ENCODE measurements at places on chromosomes 3 and 15.

- DNase-seq = no peak
Measured at GRCh38 chr15:28014623-28015200, 84.4 kb downstream of the OCA2 start.

DNA sequence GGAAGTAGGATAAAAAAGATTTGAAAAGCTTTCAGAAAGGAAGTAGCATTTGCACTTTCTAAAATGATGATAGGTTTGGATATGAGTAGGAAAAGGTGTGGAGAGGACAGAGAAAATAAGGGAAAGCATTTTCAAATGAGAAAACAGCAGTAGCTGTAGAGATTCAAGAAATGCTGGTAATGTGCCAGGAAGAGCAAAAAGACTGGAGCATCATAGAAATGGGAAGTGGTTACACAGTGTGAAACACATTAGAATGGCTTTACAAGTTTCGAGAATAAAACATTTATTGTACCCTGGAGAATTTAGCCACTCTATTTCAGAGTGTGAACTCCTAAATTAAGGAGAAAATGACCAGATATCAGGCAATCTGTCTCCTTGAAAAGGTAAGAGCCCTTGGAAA lies 108.3 kb upstream of the CHL1 start:
- DNase-seq = no peak

DNA sequence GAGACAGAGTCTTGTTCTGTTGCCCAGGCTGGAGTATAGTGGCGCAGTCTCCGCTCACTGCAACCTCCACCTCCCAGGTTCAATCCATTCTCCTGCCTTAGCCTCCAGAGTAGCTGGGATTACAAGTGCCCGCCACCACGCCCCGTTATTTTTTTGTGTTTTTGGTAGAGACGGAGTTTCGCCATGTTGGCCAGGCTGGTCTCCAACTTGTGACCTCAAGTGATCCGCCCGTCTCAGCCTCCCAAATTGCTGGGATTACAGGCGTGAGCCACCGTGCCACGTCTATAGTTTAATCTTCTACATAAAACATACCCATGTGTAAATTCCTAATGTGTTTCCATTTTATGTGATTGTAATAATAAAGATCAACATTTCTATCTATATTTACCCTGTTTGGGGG lies 1.7 kb downstream of the GALK2 start:
- no peak for DNase-seq

DNA sequence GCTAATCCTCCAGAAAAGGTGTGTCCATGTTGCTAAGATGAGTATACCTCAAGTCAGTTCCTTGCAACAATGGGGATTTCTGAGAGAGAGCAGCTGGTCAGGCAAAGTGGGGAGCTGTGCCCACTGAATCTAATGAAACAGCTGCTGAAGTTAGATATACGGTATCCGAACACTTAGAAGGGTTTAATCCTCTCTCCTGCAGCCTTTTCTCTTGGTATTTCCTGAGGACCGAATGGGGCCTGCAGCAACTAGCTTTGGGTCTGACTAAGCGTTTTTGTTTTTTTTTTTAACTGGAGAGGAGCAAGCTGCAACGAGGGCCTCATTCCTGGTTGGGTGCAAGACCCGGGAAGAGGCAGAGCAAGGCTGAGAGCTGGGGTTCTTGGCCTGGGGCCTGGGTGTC lies 37.6 kb upstream of the BNC1 start:
- no peak for DNase-seq

- DNase-seq = no peak
Measured at GRCh38 chr3:116069024-116069423, 376.3 kb downstream of the LSAMP start.

GRCh38 chr3:178170698-178171535 lies 365.3 kb upstream of the KCNMB2 start:
- peak; percentile 14 for DNase-seq

DNA sequence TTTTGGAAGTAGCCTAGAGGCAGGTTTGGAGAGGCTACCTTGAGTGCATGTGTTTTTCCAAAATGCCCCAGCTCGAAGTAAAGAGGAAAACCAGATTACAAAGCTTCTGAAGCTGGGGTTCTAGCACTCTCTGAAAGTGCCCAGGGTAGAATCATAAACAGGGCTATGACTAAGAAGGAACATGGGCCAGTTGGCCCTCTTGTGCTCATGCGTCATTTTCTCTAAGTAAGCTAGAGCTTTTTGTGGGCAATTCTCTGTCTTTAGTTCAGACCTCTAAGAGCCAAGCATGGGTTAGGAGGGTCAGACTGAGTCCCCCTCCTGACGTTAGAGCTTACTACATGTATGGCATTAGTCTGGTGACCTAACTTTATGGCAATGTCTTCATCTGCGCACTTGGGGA lies 129.5 kb upstream of the UMPS start:
- no peak for DNase-seq

DNA sequence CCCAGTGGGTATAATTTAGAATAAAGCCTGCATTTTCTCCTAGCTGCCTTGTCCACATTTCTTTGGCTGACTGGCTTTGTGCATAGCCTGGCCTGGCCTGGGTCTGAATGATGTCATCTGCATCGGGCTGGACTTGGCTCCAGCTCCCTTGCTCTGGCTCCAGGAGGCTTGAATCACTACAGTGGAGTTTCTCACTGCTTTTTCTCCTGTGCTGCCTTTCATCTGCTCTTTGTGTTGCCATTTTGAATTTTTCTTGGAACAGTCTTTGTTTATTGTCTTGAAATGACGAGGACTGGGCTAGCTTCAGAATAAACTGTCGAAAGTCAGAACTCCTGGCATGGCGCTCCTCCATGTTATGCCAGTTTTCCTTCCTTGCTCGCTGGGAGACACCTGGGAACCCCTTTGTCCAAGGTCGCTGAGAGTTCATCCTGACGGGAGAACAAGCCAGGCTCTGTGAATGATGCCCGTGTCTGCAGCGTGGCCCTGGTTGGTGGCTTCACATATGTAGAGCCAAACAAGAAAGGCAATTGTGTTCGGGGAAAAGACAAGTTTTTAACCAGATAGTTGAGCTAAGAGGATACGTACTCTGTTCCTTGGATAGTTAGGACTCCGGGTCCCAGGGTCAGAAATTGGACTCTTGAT lies 258.9 kb downstream of the PDZRN3 start:
- DNase-seq = no peak

- DNase-seq = no peak
Measured at GRCh38 chr3:181969925-181970324, 258.2 kb downstream of the SOX2 start.

DNA sequence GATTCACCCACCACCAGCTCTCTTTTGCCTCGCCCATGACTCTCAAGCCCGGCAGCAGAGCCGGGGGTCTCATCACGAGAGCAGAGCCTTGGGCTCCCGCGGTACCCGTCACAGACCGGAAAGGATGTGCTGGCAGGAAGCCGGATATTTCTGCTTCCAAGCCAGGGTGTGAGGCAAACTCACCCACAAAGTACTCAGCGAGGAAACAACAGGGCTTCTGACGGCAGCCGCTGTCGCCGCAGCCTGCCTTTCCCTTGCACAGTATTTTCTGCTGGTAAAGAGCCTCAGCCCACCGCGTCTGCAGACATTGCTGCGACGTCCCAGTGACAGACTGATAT lies 119.9 kb downstream of the NSMCE3 start:
- DNase-seq = no peak

- no peak for DNase-seq
Measured at GRCh38 chr3:118846176-118846575, 188.5 kb downstream of the IGSF11 start.

DNA sequence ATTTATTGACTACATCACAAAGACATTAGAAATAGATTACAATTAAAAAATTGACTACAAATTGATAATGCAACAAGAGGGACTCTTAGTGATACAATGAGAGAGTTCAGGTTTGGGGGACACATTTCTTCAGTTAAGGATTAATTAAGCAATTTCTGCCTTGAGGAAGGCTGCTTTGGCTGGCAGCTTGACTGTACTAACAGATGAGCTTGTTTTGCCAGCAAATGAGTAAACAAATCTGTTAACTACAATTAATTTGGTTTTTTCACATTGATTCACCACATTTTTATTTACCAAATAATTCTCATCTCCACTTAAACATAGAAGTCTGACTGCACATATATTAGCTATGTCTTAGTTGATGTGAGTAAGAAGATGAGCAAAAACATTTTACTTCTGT lies 183.6 kb upstream of the ZNF385D start:
- DNase-seq = no peak

DNA sequence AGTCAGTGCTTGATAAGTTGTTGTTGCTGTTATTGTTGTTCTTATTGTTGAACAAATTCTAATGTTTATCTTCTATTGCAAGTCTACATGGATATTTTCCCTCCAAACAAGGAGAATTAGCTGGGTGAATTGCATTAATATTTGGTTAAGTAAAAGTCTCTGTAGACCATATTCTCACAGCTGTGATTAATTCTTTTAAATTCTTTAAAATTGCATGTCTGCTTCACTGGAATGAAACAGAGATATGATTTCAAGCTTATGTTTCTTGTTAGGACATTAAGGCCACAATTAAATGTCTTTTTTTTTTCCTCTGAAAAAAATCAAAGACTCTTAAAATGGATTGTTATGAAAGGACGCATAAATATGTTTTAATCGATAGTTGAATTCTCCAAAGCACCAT lies 153.4 kb downstream of the EBLN2 start:
- DNase-seq = no peak

DNA sequence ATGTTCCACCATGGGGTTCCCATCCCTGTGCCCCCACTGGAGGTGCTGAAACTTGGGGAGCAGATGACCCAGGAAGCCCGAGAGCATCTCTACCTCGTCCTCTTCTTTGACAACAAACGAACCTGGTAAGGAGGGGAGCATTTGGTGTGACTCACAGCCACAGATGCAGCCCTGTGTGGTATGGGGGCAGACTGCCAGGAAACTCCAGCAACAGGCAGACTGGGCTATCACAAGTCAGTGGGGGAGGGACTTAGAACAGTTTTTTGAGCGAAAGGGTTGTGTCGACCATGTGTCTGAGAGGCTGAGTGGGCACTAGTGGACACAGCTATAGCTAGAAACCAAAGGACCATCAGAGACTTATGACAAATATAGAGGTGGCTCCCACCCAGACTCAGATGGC lies 3.4 kb upstream of the OGG1 start:
- no peak for DNase-seq

- DNase-seq = no peak
Measured at GRCh38 chr3:35675206-35675605, 35.9 kb downstream of the ARPP21 start.

- DNase-seq = peak; percentile 20
Measured at GRCh38 chr3:196650740-196651311, 11.3 kb downstream of the NRROS start.

DNA sequence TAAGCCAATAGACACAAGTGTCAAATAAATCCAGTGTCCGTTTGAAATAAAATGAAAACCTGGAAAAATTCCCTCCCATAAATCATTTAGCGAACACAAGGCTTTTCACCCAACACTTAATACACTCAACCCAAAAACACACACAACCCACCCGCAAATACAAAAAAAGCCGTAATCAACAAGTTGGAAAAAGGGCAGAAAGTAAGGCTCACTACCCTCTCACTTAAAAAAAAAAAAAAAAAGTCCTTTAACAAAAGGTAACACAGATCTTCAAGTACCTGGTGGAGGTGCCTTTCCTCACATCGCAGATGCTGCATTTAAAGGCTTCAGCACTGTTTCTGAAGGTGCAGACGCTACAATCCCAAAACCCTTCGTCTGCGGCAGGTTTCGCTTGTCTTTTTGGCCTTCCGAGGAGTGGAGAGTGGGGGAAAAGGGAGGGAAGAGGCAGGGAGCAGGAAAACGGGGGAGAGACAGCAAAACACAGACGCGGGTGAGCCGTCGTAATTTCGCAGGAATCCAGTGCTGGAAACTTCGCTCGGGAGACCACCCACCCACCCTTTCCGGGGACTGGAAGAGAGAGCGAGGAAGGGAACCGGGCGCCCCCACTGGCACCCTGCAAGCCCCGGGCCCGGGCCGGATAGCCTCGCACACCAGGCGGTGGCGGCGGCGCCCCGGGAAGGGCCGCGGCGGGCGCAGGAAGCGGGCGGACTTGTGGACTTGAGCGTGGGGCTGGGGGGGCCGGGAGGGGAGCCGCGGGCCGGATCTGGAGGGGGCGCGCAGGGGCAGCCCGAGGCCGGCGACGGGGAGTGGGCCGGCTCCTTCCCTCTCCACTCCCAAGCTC lies 401.8 kb downstream of the SHQ1 start:
- DNase-seq = no peak

- no peak for DNase-seq
Measured at GRCh38 chr3:111212511-111212910, 140.9 kb downstream of the NECTIN3 start.

- no peak for DNase-seq
Measured at GRCh38 chr3:186413615-186414415, 51.8 kb upstream of the DGKG start.

GRCh38 chr3:133457465-133458067 lies 57.7 kb downstream of the BFSP2 start:
- peak; percentile 26 for DNase-seq

DNA sequence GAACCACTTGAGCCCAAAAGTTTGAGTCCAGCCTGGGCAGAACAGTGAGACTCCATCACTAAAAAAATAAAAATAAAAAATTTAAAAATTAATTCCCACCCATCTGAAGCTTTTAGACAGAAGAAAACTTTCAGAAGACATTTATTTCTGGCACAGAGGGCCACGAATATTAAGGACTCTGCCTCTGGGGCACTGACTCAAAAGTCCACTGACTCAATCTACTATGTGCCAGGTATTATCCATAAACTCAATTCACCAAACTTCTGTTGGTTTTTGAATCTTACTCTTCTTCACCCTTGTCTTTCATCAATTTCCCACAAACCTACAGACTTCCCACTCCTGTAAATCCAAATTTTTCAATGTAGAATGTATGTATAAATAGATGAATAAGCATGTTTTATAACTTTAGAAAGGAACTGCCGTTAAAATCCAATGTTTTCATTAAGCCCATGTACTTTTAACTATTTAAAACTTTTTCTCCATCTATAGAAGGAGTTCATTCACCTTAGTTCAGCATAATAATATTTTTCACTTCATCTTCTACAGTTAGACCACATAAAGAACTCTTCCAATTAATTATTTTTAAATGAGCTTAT lies 19.9 kb downstream of the ATP13A3 start:
- no peak for DNase-seq

DNA sequence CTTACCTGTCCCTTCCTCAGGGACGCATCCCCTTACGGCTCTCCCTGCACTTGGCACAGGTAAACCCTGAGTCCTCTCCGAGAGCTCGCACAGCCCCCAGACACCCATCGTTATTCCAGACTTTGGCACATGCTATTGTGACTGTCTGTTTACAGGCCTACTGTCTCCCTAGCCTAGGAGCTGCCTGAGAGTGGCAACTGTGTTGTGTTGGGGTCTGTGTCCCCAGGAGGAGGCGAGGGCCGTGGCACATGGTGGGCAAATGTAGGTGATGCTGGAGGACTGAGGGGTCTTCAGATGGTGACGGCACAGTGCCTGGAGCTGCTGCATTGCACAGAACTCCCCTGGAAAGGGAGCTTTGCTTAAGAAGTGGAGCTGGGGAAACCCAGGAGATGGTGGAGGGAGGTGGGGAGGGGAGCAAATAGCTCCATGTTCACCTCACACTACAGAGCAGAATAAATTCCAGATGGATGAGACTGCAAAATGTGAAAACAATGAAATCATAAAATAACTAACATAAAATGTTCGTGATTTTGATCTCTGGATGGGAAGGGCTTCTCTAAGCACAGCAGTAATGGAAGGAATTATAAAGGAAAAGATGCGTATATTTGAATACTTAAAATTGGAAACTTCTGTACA lies 96.5 kb downstream of the SMAD6 start:
- DNase-seq = no peak

GRCh38 chr3:195101927-195102608 lies 168.9 kb downstream of the XXYLT1 start:
- no peak for DNase-seq

- DNase-seq = no peak
Measured at GRCh38 chr3:141454054-141454453, 32.8 kb upstream of the RASA2 start.

All from SHP77 treated with DMSO at 0.1 percent for 48 hours (cell line).